ENCODE measurements at places on chromosomes 2 and 18.

DNA sequence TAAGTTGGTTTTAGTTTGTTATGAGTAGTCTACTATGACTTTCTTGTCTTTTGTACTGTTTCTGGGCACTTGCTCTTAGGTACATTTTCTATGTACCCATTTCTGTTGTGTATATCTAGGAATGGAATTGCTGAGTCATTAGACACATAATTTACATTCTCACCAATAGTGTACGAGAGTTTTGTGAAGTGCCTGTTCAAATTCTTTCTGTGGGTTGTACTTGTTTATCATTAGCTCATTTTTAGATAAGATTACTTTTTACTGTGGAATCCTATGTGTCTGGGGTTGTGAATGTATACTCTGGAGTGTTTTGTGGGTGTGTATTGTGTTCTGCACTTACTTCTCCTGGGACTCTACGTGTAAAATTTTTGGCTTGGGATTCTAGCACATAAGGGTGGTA, 36.6 kb upstream of the CD28 start:
- no peak for DNase-seq

- DNase-seq, result no peak
Measured at GRCh38 chr2:88329815-88330603, 122.5 kb downstream of the FOXI3 start.

DNA sequence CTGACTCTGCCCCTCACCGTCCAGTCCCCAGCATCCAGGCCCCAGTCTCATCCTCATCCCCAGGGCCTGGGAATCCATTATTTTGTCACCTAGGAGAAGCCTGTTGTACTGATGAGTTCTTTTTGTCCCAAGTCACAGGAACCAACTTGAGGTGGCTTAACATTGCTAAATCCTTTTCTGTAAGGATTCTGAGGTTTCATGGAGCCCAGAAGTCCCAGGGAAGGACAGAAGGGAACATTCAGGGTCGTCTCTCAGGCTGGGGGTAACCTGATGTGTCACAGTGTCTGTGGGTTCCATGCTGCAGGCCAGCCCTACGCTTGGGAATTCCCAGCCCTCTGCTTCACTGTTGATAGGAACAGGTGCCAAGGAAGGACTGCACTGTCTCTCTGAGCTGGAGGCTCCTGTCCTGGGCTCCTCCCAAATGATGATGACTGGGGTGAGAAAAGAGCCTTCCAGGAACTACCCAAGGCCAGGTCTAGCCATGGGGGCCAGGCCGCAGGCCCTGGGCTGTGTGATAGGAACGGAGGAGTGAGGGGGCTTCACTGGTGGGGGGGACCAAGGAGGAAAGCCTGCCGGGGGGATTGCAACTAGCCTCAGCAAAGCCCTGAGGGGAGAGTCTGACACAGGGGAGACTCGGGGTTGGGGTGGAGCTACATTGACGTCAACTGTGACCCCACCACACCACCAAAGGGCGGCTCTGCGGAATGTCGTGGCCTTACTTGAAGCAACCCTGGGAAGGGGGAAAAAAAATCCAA, 145.7 kb downstream of the SMAD7 start:
- no peak for DNase-seq

- no peak for DNase-seq
Measured at GRCh38 chr2:185507719-185508118, 230.9 kb upstream of the FSIP2 start.

- DNase-seq, result no peak
Measured at GRCh38 chr2:191329841-191330240, 84.6 kb downstream of the MYO1B start.

- DNase-seq, result no peak
Measured at GRCh38 chr2:102112271-102112670, 30.3 kb upstream of the IL1R1 start.

DNA sequence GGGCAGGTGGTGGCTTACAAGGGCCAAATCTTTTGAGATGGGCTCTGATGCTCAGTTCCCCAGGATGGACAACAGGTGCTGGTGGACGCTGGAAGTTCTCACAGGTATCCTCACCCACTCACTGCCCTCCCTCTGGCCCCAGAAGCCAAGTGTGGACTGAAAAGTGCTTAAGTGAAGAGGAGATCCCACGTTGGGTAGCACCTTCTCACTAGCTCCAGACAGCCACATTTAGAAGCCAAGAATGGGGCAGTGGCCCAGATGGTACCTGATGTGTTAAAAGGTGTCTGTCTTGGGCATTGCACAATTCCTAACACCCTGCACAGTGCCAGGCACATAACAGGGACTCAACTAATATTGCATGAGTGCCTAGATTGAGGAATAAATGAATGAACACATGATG, 115.3 kb upstream of the TEX51 start:
- no peak for DNase-seq

DNA sequence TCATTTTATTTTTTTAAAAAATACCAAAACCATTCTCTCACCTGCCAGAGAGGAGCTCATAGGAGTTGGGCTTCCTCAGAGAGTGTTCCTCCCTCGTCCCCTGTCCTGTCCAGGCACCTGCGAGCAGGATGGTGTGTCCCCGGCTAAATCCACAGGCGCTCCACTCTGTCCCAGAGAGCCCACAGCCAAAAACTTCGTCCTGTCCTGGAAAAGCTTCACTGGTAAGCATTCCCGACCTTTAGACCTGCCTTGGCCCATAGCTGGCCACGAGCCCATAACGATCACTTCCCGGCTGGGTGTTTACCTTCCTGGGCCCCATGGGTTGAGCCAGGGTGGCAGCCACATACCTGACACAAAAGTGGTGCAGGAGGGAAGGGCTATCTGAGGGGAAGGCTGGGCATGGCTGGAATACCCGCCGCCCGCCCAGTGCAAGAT, at the start of gene NGEF:
TSS of gene NGEF (minus strand) at position 230 of the 435 bp plus-strand sequence. CDS start 38,366 bp downstream, outside the sequence.
- no peak for DNase-seq

GRCh38 chr18:8673256-8674209, 31.8 kb upstream of the MTCL1 start:
- no peak for DNase-seq

GRCh38 chr2:107545851-107546250, 280.8 kb upstream of the RGPD4 start:
- no peak for DNase-seq

DNA sequence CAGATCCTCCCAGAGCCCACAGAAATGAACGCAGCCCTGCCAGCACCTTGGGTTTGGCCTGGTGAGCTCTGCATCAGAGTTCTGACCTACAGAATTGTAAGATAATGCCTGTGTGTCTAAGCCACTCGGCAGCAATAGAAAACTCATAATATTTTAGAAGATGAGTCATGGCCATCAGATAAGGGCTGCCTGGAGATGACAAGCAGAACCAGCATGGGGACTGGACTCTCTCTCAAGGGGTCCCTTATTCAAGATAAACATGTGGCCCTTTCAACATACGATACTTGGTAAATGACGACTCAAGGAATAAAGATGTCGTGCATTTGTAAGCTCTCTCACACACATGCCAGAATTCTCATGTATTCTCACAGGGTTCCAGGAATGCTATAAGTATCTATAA, 8.5 kb upstream of the AGAP1 start:
- no peak for DNase-seq

Data from effector memory CD4-positive, alpha-beta T cell (primary cell).